Dermis blood vessel endothelial cell (primary cell): ENCODE measurements at places on chromosomes 2 and 18. TPM values are rescaled to one million over a fixed set of nuclear protein-coding genes. Genes with fewer than 3 reads are reported as not detected.
A peak's percentile ranks its signal among the peaks of the same experiment; 100 is the strongest.

GRCh38 chr2:190343089-190343535 is 277 bp upstream of the INPP1 start:
- no peak for DNase-seq

DNA sequence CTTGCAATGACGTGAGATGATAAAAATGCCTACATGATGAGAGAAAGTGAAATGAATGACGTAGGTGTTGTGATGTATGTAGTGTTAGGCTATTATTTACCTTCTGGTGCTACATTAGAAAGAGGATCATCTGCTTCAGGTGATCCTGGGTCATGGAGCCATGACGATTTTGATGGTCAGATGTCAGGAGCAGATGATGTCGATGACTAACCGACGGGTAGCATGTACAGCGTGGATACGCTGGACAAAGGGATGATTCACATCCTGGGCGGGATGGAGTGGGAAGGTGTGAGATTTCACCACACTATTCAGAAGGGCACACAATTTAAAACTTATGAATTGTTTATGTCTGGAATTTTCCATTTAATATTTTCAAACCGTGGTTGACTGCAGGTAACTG is 43.5 kb upstream of the ACVR1C start:
- DNase-seq = peak; percentile 2

GRCh38 chr2:88669482-88670214 is 21.8 kb upstream of the RPIA start:
- peak; percentile 74 for DNase-seq

GRCh38 chr2:7154656-7155055 is 237.4 kb downstream of the RNF144A start:
- no peak for DNase-seq

- no peak for DNase-seq
These were observed 64.2 kb upstream of the CAPN13 start for GRCh38 chr2:30871440-30871839.

GRCh38 chr18:7741640-7742039 is 174.5 kb downstream of the PTPRM start:
- DNase-seq = peak; percentile 70

CXCR1 gene
- not detected in 2 replicates for total RNA-seq

VAPA gene
- 261 and 330 TPM in 2 replicates for total RNA-seq

EPB41L3 gene
- 38.1 and 42.1 TPM in 2 replicates for total RNA-seq

SPDYA gene
- total RNA-seq = 0.34 and 0.56 TPM in 2 replicates
